ENCODE measurements at places on chromosomes 16 and 17.

GRCh38 chr16:88939972-88940861 lies 36.8 kb downstream of the CBFA2T3 start:
- DNase-seq, result no peak

DNA sequence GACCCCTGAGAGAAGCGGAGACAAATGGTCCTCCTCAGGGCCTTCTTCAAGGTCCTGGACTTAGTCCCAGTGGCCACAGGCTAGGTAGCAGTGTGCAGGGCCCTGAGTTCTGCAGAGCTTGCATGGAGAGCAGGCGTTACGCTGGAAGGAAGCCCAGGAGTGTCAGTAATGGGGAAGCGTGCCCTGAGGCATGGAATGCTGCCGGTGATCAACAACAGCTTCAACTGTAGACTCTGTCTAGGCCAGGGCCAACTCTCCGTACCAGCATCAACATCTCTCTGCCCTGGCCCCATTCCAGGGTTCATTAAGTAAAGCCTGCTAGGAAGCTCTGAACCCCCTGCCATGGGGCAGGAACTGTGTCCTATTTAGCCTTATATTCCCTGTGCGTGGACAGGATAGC lies 568 bp upstream of the TNK1 start:
- DNase-seq, result no peak

DNA sequence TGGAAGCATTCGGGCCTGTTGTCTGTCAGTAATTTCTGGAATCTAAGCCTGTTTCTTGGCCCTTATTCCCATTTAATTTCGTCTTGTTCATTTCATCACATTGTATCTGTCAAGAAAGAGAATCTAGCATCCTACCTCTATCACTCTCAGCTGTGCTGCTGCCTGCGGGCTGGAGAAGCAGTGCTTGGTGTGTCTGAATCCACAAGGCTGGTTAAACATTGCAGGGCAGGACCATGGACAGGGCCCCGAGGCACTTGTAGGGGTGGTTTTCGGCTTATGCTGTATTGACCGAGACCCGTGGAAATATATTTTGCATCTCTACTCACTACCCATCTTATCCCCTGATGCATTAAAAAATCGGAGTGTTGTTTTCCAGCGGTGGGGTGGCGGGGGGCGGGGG lies 3.1 kb downstream of the RAB11FIP4 start:
- no peak for DNase-seq

GRCh38 chr17:18987862-18988545 lies 16.6 kb downstream of the FAM83G start:
- no peak for DNase-seq

- DNase-seq, result no peak
These were observed 10.9 kb downstream of the STH start for GRCh38 chr17:46009681-46010596.

DNA sequence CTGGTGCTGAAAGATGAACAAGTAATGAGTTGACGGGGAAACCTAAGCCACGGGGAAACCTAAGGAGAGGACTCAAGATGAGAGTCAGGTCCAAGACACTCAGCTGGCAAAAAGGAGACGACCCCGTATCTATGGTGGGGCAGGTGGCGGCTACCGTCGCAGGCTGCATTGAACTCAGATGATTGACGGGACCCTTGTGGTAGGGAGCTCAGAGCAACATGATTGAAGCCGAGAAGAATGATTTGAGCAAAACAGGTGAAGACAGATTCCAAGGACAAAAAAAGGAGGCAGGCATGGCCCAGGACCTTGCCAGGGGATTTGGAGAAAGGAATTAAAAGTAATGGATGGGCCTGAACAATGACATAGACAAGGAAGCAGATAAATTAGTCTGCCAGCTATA lies 7.5 kb upstream of the MYH3 start:
- no peak for DNase-seq

GRCh38 chr16:12420661-12421209 lies 383.0 kb downstream of the CPPED1 start:
- no peak for DNase-seq

DNA sequence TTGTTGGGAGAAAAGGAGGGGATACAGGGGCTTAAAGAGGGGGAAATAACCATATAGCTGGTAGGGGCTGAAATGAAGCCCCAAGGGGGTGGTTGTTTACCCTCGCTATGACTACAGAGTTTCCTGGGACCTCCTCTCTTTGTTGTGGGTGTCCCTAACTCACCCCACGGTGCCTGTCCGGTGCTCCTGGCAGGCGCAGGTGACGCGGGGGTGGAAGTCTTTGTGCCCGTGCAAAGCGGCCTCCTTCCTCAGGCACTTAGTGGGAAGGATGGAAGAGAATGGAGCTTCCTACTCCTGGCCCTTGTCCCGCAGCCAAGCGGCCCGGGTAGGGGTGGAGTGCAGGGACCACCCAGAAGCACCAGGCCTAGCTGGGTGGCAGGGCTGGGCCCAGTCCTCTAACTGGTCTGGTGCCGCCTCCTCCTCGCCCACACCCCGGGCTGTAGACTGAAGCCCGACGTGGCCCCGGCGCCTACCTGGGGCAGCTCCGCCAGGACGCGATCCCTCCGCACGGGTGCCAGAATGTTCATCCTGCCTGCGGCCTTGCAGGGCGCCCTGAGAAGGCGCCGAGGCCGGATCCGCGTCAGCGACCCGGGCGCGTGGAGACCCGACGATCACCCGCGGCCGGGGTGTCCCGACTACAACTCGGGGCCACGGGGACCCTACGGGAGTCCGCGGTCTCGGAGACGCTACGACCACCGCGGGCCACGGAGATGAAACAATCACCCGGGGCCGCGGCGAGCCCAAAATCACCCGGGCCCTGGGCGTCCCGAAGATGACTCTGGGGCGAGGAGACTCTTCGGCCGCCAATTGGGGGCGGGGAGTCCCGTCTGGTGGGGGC lies 709 bp downstream of the RAB34 start:
- no peak for DNase-seq

DNA sequence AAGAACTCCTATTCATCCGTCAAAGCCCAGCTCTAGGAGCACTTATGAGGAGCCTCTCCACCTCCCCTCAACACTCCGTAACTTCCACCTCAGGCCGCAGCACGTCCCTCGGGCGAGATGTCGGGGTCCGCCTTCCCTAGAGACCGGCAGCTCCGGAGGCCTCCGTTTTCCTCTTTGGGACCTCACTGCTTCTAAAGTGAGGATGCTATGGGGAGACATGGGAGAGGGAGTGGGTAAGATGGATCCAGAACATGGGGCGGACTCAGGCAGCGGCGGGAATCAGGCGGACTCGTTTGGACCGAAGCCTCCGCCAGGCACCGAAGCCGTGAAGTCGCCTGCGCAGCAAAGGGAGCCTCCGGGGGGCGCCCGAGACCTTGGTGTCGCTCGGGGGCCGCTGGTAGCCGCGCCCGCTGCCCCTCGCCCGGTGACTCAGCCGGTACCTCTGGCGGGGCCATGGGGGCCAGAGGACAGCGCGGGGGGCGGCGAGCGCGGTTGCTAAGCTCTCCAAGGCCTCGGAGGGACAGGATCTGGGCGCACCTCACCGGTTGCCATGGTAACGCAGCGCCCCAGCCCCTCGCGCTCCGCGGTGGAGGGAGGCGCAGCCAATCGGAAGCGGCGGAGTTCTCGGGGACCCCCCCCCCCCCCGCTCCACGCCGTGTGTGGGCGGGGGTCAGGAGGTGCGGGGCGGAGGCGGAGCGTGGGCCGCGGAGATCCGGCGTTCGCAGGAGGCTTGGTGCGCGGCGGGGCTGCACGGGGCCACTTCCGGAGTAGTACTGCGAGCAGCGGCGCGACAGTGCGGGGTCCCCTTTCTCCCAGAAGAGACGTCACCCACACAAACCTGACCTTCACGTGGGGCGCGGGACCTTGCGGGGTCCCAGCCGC lies 1.3 kb upstream of the HIC1 start:
- peak; percentile 54 for DNase-seq

GRCh38 chr16:73058616-73059409 lies 10.9 kb upstream of the ZFHX3 start:
- peak; percentile 60 for DNase-seq

DNA sequence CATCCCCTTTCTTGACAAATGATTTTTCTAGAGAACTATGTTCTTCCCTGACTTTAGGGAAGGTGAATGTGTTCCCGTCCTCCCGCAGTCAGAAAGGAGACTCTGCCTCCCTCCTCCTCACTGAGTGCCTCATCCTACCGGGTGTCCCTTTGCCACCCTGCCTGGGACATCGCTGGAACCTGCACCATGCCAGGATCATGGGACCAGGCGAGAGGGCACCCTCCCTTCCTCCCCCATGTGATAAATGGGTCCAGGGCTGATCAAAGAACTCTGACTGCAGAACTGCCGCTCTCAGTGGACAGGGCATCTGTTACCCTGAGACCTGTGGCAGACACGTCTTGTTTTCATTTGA lies 7.4 kb downstream of the NAT9 start:
- DNase-seq, result no peak

GRCh38 chr16:61936522-61936921 lies 99.7 kb downstream of the CDH8 start:
- peak; percentile 33 for DNase-seq

All from NCI-H1436 (cell line).